ENCODE measurements at places on chromosomes 13 and 19.

GRCh38 chr13:73025217-73026012 lies 33.4 kb upstream of the KLF5 start:
- no peak for DNase-seq

DNA sequence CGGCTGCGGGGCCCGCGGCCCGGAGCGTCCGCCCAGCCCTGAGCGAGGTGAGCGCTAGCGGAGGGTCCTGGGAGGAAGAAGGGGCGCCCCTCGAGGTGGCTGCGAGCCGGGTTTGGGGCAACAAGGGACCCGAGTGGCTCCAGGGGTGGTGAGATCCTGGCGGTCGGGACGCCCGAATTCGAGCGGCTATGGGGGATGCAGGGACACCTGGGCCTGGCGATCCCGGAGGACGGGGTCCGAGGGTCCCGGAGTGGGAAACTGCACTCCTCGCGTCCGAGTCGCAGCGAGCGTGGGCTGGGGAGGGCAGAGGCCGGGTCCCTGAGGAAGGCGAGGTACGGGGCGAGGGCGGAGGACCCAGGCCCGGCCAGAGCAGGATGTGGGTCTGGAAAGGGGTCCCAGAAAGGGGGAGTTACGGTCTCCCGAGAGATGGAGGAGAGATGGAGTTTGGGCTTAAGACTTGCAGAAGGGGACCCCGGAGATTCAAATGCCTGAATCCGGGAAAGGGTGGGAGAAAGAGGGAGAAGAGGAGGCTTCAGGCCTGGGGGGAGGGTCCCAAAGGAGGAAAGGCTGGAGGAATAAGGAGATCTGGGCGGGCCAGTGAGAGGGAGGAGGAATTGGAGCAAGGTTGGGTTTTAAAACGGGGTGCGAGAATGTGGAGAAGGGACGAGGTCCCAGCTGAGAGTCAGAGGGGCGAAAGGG lies 542 bp downstream of the CACNG7 start:
- DNase-seq = no peak

DNA sequence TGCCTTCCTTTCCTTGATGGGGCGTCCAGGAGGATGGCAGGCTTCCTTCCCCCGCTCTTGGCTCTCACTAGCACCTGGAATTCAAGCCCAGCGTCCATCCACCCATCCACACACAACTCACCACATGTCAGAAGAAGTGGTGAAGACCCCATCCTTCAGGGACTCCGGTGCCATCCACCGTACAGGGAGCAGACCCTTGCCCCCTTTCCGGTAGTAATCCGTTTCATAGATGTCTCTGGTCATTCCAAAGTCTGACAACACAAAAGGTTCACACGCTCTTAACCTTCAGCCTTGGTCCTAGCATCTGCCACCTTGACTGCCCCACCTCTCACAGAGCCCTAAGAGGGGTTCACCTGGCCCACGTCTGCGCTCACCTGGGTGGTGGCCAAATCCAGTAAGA lies 51.0 kb downstream of the ZNF557 start:
- DNase-seq = no peak

DNA sequence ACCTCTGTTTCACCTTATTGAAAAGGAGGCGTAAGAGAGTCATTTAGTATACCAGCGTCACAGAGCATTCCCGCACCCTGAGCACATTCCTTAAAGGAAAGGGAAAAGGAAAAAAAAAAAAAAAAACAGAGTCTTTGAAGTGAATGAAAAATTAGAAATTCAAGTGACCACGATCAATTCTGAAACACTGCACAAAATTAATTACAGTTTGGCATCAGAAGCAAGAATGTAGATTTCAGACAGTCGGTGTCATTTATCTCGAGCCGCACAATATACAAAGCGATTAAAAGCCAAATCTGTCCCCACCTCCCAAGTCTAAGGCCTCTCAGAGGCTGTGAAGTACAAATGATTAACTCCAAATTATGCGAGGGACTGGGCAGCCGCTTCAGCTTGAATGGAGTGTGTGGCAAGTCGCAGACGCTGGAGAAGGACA lies 173.7 kb upstream of the ZNF507 start:
- no peak for DNase-seq

- DNase-seq = no peak
Measured at GRCh38 chr13:41960211-41960636, 685 bp downstream of the VWA8 start.

DNA sequence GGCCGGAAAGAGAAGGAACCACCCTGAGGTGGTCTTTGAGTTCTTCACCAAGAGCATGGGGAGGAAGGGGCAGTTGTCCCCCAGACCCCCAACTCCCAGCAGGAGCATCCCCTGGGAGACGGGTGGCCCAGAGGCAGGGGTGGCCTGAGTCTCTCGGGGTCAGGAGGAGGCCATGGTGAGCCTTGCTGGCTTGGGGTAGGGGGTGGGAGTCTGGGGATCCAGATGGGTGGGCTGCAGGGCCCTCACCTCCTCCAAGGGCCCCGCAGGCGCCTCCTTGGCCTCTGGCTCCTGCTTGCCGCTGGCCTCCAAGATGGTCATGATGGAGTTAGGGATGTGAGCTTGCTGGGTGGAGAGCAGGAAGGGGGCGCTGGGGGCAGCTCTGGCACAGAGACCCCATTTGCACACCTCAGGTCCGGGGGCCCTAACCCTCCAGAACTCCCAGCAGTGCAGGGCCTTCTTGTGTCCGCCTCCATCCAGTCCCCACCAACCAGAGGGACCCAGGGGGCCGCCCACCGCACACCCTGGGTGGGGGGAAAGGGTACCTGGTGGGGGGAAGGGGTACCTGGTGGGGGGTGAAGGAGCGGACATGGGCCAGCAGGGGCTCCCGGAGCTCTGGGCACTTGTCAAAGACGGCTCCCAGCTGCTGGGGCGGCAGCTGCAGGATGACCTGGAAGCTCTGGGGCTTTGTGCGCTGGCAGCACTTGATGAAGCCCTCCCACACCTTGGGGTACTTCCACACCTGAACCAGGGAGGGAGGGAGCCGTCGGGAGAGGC lies 1.3 kb upstream of the RSPH6A start:
- no peak for DNase-seq

DNA sequence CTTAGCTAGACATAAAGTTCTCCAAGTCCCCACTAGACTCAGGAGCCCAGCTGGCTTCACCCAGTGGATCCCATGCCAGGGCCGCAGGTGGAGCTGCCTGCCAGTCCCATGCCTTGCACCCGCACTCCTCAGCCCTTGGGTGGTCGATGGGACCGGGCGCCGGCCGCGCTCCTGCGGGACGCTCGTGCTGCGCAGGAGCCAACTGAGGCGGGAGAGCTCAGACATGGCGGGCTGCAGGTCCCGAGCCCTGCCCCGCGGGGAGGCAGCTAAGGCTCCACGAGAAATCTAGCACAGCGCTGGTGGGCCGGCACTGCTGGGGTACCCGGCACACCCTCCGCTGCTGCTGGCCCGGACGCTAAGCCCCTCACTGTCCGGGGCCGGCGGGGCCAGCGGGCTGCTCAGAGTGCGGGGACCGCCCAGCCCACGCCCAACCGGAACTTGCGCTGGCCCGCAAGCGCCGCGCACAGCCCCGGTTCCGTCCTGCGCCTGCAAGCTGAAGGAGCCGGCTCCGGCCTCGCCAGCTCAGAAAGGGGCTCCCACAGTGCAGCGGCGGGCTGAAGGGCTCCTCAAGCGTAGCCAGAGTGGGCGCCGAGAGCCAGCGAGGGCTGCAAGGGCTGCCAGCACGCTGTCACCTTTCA lies 5.8 kb downstream of the PARP4 start:
- no peak for DNase-seq

DNA sequence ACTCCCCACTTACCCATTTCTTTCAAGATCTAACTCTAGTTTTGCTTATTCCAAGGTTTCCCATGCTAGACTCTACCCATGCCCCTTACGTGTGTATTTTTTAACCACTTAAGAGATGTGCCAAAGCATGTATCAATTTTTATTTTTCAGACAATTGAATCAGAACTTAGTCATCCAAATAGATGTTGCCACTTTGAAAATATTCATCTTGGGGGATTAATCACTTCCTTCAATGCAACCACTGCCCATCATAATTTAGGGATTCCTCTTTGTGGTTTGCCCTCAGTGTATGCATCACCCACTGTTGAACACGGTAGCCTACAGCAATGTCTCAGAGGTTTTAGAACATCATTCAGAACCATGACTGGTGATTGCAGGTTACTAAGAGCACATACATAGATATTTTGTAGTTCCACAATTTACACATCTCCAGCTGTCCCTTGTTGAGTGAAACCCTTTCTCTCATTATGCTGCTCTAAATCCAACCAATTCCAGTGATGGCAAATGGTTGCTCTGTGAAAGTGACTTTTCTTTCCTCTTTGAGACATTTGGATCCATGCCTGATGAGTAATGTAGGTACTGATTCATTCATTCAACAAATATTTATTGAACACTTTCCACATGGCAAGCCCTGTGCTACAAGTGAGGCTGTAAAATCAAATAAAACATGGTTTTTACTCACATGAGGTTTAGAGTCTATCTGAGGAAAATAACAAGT lies 60.6 kb upstream of the SERP2 start:
- DNase-seq = no peak

DNA sequence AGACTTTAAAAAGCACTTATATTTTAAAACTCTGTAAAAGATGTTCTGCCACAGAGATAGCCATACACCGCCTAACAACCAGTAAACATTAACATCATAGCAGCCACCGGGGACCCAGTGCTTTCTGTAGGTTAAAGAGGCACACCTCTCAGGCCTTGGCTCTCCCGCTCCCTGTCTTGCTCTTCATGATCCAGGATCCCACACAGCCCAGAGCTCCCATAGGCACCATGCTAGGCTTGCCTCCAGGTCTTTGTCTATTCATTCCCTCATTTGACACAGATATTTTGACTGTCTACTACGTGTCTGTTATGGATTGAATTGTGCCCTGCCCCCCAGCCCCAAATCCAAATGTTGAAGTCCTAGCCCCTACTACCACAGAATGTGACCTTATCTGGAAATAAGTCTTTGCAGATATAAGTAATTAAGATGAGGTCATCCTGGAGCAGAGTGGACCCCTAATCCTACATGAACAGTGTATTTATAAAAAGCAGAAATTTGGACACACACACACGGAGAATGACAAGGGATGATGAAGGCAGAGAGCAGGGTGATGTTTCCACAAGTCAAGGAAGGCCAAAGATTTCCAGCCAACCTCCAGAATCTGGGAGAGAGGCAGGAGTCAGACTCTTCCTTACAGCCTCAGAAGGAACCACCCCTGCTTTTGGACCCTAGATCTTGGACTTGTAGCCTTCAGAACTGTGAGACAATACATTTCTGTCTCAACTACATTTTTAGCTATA lies 272.6 kb downstream of the DNAJC15 start:
- no peak for DNase-seq

- DNase-seq = no peak
Measured at GRCh38 chr19:46019270-46019669, 3.6 kb downstream of the PGLYRP1 start.

DNA sequence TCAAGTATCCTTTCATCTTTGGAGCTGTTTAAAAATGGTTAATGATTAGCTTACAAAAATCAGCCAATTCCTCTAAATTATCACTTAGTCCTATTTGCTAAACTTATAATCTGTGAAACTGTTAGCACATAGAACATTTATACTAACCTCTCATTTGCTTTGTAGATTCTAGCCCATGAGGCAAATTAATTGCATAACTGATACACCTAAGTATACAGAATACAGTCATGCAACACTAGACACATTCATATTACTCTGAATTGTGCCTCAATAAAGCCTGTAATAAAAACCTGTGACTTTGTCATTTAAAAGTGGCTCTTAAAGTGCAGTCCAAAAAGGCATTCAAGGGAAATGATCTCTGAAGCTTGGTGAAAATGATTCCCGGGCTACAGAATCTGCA lies 21.0 kb downstream of the SERPINE3 start:
- DNase-seq = no peak

- no peak for DNase-seq
Measured at GRCh38 chr19:4013886-4014540, 6.5 kb downstream of the PIAS4 start.

GRCh38 chr19:33147538-33147937 lies 15.6 kb downstream of the WDR88 start:
- DNase-seq = no peak

DNA sequence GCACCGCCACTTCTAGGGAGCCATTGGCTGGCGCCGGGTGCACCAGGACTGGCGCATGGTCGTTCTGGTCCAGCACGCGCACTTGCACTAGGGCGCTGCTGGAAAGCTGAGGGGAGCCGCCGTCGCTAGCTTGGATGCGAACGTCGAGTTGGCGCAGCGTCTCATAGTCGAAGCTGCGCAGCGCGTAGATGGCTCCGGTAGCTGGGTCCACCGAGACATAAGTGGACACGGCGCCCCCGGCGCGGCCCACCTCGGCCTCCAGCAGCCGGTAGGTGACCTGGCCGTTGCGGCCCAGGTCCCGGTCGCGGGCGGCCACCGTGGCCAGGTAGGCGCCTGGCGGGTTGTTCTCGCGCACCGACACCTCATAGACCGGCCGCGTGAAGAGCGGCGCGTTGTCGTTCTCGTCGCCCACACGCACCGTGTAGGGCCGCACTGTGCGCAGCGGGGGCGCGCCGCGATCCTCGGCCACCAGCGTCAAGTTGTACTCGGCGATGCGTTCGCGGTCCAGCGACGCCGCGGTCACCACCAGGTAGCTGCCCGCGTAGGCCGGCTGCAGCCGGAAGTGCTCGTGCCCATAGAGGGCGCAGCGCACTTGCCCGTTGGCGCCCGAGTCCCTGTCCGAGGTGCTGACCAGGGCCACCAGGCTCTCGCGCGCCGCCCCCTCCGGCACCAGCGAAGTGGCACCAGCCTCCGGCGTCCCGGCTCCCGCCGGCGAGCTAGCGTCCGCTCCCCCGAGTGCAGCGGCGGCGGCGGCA lies 1.7 kb downstream of the PCDH8 start:
- no peak for DNase-seq

- DNase-seq = no peak
Measured at GRCh38 chr19:35738887-35739229, 3.4 kb downstream of the IGFLR1 start.

- no peak for DNase-seq
Measured at GRCh38 chr13:79528759-79529191, 47.8 kb downstream of the NDFIP2 start.

DNA sequence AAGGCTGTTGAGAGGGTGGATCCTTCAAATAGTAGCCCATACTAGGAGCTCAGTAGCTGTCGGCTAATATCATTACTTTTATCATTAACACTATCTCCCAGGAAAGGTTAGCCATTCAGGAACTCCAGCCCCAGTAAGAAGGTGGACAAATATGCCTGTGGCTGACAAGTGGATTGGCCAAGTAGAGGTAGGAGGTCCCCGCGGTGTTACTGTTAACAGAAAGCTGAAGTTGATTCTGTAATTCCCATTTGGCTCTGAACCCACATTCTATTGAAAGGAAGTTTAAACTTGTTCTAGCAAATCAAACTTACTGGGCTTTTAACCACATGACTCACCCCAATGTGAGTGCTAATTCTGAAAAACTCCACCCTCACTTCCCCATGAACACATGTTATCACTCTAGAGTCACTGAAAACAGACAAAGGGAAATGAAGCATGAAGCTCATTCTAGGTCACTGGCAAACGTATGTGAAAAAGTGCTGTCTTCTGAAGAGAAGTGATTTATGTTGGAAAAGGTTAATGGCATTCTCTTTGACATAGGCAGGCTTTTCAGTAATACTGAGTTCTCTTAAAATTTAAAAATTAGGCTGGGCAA lies 273.5 kb downstream of the FGF14 start:
- no peak for DNase-seq

- DNase-seq = no peak
Measured at GRCh38 chr13:100274942-100275506, 186.1 kb downstream of the PCCA start.
